ENCODE measurements at places on chromosomes 3 and 15.

DNA sequence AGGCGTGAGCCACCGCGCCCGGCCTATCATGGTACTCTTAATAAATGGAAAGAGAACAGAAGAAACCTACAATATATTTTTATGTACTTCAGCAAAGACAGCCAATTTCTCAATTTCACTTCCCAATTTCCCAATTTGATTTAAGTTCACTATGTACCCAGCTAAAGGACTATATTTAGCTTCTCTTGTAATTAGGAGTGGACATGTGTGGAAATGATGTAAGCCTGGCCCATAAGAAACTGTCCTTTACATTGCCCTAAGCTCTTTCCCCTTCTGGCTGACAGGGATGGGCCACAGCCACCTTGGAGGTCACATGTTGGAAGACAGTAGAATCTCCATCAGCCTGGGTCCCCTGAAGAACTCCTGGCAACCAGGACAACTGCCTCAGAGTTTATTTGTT, 6.2 kb downstream of the TMEM39A start:
- no peak for DNase-seq

DNA sequence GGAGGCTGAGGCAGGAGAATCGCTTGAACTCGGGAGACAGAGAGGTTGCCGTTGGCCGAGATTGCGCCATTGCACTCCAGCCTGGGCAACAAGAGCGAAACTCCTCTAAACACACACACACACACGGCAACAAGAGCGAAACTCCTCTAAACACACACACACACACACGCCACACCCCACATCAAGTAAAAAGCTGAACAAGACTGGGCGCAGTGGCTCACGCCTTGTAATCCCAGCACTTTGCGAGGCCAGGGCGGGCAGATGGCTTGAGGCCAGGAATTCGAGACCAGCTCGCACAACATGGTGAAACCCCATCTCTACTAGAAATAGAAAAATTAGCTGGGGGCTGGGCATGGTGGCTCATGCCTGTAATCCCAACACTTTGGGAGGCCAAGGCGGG, 49.0 kb downstream of the HOMER2 start:
- peak; percentile 39 for DNase-seq

- DNase-seq, result no peak
Observed at GRCh38 chr3:122674339-122674738, 6.3 kb upstream of the PARP14 start.

- no peak for DNase-seq
Observed at GRCh38 chr3:40124918-40125317, 184.6 kb upstream of the EIF1B start.

- DNase-seq, result peak; percentile 92
Observed at GRCh38 chr3:194312743-194313281, 38.3 kb downstream of the CPN2 start.

GRCh38 chr3:27718459-27718858, 3.7 kb downstream of the EOMES start:
- DNase-seq, result no peak

DNA sequence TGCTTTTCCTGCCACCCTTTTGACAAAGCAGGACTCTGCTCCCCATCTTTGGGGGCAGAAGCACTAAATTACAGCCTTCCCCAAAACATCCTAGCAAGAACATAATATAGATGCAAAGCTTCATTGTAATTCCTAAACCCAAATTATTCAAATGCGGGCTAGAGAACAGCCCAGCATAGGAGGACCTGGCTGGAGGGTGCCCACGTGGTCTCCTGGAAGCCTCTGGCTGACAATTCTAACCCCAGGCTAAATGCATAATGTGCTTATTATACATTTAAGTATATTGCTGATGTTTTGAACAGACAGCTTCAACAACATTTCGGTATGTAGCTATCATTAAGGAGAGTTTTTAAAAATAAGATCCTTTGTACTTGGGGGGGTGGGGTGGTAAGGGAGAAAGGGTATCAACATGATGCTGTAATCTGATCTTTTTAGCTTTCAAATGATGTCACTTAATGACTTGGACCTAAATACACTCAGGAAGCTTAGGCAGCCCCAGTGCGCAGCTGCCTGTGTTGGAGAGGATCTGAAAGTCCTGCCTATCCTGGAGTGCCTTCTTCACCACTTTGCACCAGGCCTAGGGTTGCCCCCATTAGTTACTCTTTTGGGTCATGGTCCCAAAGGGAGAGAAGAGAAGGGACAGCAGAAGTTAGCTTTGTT, 57.2 kb upstream of the USP3 start:
- DNase-seq, result no peak

GRCh38 chr15:34011481-34011880, 27.5 kb downstream of the AVEN start:
- DNase-seq, result no peak

GRCh38 chr3:172151651-172152649, 112.6 kb downstream of the FNDC3B start:
- DNase-seq, result no peak

DNA sequence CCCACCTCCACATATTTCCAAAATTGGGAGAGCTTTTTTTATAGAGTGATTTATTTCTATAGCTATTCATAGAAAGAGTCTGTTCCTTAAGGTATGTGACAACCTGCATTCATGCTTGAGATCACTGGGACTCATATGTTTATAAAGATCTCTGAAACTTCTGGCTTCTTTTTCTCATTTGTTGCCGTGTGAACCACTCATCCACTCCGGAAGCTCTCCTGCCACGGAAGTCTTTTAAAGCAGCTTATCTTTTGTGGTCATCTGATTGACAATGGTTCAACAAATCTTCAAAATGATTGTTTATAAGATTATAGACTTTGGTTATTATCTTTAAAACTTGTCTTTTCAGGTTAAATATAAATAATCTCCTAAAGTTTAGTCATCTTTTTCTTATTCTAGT, 260.5 kb downstream of the C3orf38 start:
- no peak for DNase-seq

DNA sequence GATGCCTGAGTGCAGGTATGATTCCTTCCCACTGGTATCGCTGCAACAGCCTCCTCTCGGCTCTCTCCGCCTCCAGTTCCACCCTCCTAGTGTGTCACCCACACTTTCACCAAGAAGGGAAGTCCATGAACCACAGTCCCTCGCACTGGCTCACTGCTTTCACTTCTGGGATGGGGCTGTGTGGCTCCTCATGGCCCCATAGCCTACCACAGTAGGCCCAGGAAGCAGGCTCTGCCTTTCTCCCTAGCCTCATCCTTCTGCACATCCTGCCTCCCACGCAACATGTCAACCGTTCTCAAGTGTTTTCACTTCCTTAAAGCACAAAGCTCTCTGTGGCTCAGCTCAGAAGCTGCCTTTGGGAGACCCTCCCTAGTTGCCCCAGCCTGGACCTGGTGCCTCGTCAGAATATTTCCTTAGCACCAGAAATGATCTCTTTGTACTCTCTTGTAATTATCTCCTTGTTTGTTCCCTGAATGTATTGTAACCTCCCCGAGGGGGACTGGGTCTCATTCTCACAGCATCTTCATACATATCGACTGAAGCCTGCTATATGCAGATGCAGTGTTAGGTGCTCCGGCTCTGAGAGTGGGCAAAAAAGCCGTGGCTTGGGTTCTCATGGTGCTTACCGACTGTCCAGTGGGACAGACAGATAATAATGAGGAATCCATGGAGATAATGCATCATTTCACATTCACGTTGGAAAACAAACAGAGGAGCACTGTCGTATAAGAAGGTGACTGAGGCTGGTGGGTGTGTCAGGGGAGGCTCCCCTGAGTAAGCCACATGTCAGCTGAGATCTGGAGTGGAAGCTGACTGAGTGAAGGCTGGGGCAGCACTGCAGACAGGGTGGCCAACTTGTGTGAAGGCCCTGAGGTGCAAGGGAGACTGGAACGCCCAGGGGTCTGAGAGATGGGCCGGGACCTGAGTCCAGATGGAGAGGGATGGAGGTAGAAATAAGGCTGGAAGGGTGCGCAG, 107.1 kb downstream of the DGKG start:
- DNase-seq, result peak; percentile 78

- no peak for DNase-seq
Observed at GRCh38 chr3:109687626-109688025, 350.3 kb upstream of the DPPA4 start.
